ENCODE measurements at places on chromosomes 16 and 17. TPM values are rescaled to one million over a fixed set of nuclear protein-coding genes. Genes with fewer than 3 reads are reported as not detected.

GRCh38 chr16:83983491-83983890, 15.4 kb downstream of the NECAB2 start:
- H3K4me1 ChIP-seq, result peaks cover 6% of the 10 kb centered on the region
- no peak overlapping the region for H3K4me3 ChIP-seq
- no peak overlapping the region for H3K27ac ChIP-seq
- H3K36me3 ChIP-seq, result peaks cover 5% of the 10 kb centered on the region
- no peak for DNase-seq

DNA sequence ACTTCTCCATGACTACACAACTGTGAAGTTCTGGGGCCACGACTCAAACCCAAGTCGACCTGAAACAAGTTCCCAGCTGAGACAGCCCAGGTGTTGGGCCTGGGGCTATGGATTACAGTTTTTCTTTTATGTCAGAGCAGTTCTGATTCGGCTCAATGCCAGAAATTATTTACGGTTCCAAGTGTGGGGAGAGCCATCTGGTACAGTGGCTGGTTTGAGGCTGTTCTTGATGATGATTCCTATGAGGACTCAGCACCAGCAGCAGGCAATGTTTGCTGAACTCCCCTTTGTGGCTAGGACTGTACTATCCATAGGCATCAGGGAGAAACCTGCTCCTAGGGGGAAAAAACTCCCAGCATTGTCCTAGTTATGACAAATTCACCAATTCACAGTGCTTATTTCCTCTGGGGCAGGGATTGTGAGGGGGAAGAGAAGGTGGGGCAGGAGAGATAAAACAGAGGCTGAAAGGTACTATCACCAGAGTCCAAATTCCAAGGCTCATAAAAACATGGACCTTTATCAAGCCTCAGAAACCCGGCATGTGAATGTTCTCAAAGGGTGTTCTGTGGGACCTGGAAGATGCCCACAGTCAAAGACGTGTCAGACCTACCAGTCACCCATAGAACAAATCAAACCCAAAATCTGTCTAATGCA, 18.2 kb upstream of the CMTM4 start:
- H3K27ac ChIP-seq, result peak overlapping the region; percentile 13
- no peak for DNase-seq
- peaks cover 12% of the 10 kb centered on the region for H3K36me3 ChIP-seq
- H3K4me3 ChIP-seq, result no peak overlapping the region
- no peaks in the 10 kb centered on the region for H3K4me1 ChIP-seq

DNA sequence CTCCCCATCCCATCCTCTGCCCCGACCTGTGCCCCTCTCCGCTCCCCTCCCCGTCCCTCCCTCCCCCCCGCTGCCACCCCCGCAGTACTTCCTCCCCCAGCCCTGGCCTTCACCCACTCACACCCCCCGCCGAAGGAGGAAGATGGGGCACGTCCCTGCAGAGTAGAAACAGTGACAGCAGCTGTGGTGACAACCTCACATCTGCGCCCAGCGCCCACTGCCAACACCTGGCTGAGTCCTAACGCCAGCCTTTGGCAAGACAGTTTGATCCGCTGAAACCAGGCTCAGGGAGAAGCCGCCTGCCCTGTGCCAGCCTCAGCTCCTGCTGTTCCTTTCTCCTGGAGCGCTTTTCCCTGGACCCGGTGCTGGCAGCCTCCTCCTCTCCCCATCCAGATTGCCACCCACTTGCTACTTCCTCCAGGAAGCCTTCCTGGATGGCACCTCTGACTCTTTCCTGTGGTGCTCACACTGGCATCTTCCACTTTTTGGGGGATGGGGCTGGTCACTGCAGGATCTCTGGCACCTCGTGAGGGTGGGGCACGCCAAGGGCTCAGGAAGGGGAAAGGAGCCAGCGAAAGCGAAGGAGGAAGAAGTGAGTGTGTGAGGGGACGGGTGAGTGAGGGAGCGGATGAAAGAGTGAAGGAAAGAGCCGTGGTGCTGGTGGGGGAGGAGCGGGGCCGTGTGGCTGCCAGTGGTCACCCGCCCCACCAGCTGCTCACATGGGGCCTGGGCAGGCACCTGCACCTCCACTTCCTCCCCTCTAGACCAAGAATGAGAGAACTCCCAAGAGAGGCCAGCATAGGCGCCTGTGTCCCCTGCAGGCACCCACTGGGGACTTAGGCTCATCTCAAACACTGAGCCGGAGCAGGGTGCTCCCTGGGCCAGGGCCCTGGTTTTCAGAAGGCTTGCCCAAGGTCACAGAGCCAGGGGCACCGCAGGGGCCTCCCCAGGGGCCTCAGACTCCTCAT, 27.0 kb downstream of the ZFPM1 start:
- H3K4me1 ChIP-seq, result peaks cover 7% of the 10 kb centered on the region
- no peak overlapping the region for H3K4me3 ChIP-seq
- H3K36me3 ChIP-seq, result no peaks in the 10 kb centered on the region

RASL10B gene
- 21.3 TPM for total RNA-seq

HOXB8 gene
- total RNA-seq, result not detected

RANGRF gene
- 21.2 TPM for total RNA-seq

NACA2 gene
- not detected for total RNA-seq

NPIPA5 gene
- total RNA-seq, result 6.9 TPM
